Neural crest cell (in vitro differentiated cells): ENCODE measurements at places on chromosomes 5 and 9. TPM values are rescaled to one million over a fixed set of nuclear protein-coding genes. Genes with fewer than 3 reads are reported as not detected.
A peak's percentile ranks its signal among the peaks of the same experiment; 100 is the strongest.

GRCh38 chr5:39198127-39198526 lies 21.2 kb downstream of the FYB1 start:
- H3K27me3 ChIP-seq: no peaks in the 10 kb centered on the region
- peaks cover 18% of the 10 kb centered on the region for H3K4me1 ChIP-seq
- no peak overlapping the region for H3K27ac ChIP-seq
- H3K4me3 ChIP-seq: no peak overlapping the region
- no peak for DNase-seq

- no peak overlapping the region for H3K27ac ChIP-seq
- no peaks in the 10 kb centered on the region for H3K4me1 ChIP-seq
- no peak for DNase-seq
- H3K36me3 ChIP-seq: peaks cover 33% of the 10 kb centered on the region
These were observed 109.0 kb downstream of the DPYSL3 start for GRCh38 chr5:147400881-147401280.

DNA sequence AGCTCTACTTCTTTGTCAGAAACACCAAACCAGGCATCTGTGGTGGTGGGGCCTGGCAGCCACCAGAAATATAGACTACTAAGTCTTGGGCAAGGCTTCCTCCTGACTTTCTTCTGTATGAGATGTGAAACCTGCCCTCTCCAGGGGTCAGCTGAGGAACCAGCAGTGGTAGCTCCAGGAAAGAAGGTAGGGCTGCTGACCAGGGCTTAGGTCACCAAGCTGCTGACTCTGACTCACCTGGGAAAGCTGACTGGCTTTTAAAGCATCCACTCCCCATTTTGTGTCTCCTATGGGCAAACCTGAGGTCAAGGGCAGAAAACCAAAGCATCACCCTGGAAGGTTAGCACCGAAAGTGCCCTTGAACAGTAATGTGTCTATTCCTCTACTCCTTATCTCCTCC lies 10.4 kb upstream of the SH3TC2 start:
- no peak overlapping the region for H3K4me3 ChIP-seq
- H3K27me3 ChIP-seq: no peaks in the 10 kb centered on the region
- DNase-seq: no peak
- H3K4me1 ChIP-seq: peaks cover 4% of the 10 kb centered on the region
- peaks cover 8% of the 10 kb centered on the region for H3K36me3 ChIP-seq

DNA sequence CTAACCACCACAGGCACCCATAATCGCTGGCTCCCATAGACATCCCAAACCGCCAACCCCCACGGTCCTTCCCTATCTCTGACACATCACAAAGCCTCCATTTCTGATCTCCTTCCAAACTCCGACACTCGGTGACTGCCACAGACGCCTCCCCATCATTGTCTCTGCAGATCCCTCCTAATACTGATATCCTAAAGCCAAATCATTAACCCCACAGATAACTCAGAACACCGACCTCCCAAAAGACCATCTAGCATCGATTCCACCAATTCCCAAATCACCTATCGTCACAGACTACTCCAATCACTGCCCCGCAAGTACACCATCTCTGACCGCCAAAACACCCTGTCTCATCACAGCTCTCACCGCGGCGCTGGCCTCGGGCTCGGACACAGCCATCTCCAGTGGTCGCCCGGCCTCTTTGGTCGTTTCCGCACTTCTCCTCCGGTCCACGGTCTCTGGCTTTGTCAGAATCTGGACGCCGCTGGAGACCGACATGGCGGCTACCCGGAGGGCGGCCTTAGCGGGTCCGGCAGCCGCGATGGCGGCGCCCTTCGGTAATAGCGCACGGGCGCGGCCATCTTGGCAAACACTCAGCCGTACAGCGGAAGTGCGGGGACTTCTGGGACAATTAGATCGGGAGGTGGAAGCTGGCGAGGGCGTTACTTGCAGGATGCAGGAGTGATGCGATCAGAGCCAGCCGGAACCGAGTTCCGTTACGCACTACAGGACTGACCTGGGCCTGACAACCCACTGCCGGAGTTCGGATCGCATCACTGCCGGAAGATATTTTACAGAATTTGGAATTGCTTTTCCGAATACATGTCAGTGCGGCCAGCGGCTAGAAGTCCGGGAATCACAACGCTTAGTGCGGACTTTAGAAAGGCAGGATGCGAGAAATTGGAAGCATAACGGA lies at the start of gene ZFP37:
TSS of gene ZFP37 (minus strand) at position 534 of the 916 bp plus-strand sequence. CDS start at position 498, 36 bp downstream.
- no peaks in the 10 kb centered on the region for H3K36me3 ChIP-seq
- no peaks in the 10 kb centered on the region for H3K27me3 ChIP-seq
- no peak within 1 kb of the TSS for H3K27ac ChIP-seq
- DNase-seq: peak; percentile 92

GRCh38 chr9:80964374-80964773 lies 725.0 kb downstream of the TLE1 start:
- H3K36me3 ChIP-seq: peaks cover 5% of the 10 kb centered on the region
- no peak for DNase-seq
- no peak overlapping the region for H3K4me3 ChIP-seq
- H3K4me1 ChIP-seq: peaks cover 7% of the 10 kb centered on the region

DNA sequence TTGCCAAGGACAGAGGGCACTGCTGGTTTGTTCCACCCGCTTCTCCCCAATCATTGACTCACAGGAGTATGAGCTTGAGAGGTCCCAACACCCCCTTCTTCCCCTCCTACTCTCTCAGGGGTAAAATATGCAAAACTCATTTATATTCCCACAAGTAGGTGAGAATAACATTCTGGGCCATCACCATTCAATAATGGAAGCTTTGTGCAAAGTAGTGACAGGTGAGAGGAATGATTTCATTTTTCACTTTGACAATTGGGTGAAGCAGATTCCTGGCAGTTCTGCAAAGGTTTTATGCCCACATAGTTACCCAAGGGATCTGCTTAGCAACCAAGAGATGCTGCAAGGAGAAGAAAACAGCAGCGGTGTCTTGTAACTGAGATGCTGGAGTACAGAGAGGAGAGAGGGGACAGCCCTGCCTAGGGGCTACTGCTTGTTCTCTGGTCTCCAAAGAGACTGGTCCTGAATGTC lies 137.6 kb downstream of the CMYA5 start:
- H3K27ac ChIP-seq: no peak overlapping the region
- H3K36me3 ChIP-seq: no peaks in the 10 kb centered on the region
- no peak overlapping the region for H3K4me3 ChIP-seq
- no peak for DNase-seq

- H3K27me3 ChIP-seq: no peaks in the 10 kb centered on the region
- no peak overlapping the region for H3K4me3 ChIP-seq
- no peak for DNase-seq
- H3K27ac ChIP-seq: no peak overlapping the region
- no peaks in the 10 kb centered on the region for H3K36me3 ChIP-seq
- no peaks in the 10 kb centered on the region for H3K4me1 ChIP-seq
These were observed 7.4 kb upstream of the DAP start for GRCh38 chr5:10768328-10768899.

DNA sequence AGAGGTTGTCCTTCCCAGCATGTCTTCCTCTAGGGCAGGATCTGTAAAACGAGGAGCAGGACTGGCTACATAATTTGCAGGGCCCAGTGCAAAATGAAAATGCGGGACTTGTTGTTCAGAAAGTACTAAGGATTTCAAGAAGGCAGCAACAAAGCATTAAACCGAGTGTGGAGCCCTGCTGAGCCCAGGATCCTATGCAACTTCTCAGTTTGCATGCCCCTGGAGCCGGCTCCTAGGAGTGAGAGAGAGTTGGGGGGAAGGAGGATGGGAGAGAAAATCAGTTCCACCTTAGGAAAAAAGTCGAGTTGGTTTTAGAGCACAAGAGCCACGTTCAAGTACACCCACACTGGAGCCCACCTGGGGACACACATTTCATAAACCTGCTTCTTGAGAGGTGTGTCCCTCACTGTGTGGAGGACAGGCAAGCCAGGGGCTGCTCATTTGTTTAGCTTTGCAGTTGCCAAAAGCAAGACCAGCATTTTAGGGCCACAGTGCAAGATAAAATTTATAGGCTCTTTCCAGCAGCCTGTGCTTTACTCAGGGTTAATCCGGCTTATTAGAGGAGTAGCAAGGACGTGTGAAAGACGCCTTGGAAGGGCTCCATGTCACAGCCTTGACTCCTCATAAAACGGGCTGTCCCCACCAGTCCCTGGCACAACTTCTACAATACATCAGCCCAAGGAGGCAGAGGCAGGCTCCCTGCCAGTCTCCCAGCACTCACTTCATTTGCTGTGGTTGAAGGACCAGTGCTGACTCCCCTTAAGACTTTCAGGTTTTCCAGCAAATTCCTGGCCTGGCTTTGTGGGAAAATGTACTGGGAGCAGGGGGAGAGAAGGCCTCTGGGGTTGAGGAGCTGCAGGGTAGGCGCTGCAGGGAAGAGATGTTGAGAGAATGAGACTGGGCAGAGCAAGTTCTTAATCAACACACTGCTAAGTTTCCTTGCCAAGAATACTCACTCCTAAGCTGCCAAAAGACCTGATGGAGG lies 159.7 kb upstream of the SEMA6A start:
- H3K4me1 ChIP-seq: peaks cover under 1% of the 10 kb centered on the region
- H3K27ac ChIP-seq: peak overlapping the region; percentile 25
- no peak for DNase-seq
- H3K36me3 ChIP-seq: no peaks in the 10 kb centered on the region

DNA sequence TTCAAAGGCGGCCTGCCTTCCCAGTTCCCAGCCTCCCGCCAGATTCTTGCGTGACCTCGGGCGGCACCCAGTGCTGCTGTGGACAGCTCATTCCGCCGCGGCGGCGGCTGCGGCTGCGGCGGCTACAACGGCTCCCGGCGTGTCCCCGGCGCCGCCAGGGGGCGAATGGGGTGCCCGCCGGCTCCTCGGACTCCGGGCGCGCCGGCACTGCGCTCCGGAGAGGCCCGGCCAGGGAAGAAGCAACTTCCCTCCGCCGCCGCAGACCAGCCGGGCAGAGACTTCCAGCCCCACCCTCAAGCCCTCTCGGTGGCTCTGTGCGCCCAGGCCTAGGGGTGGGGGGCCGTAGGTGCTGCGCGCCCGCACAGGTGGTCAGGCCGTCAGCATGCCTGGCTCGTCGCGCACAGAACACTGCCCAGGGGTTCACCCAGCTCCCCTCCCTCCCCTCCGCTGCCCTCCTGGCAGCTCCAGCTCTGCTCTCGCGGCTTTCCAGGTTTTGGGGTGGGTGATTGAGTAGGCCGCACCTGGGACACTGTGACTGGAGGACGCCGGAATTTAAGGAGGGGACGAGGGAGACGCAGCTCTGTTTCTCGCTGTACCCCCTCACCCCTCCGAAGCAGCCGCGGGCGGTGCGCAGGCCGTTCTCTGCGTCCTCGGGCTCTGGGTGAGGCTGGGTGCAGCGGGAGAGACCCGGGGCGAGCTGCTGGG lies 20.2 kb downstream of the IGIP start:
- H3K4me1 ChIP-seq: peaks cover 12% of the 10 kb centered on the region
- no peak overlapping the region for H3K4me3 ChIP-seq
- H3K27ac ChIP-seq: no peak overlapping the region
- peak; percentile 69 for DNase-seq

DNA sequence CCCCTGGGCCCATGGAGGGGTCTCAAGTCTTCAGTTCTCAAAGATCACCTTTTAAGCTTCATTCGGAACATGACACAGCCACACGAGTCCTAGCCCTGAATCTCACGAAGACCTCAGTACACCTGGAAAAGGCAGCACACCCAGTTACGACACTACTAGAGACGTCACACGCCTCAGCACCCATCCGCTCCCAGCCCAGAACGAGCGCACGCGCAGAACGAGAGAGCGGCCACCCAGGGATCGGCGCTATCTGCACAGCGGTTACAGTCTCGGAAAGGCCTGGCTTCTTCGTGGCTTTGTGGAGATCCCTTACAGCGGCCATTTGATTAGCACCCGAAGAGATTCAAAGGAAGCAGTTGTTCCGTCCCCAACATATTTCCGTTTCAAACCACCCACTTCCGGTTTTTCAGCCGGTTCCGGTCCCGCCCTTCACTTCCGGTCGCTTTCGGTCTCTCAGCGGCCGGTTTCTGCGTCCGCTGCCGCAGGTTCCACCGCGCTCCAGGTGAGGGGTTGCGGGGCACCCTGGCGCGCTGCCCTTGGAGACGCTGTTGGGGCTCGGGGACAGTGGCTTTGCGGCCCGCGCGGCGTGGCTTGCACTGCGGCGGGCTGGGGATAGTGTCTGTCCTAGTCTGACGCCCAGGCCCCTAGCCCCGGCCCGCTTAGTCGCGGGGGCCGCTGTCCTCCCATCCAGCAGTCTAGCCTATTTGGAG lies at the start of gene UBLCP1:
TSS of gene UBLCP1 (plus strand) at position 432 of the 710 bp plus-strand sequence. CDS start 5,626 bp downstream, outside the sequence.
- peak within 1 kb of the TSS; percentile 92 for H3K4me3 ChIP-seq
- H3K27ac ChIP-seq: peak within 1 kb of the TSS; percentile 99
- peaks cover 31% of the 10 kb centered on the region for H3K27me3 ChIP-seq
- peak; percentile 63 for DNase-seq
- peaks cover 26% of the 10 kb centered on the region for H3K36me3 ChIP-seq
- H3K4me1 ChIP-seq: peaks cover 21% of the 10 kb centered on the region

- no peaks in the 10 kb centered on the region for H3K36me3 ChIP-seq
- no peak overlapping the region for H3K4me3 ChIP-seq
- H3K4me1 ChIP-seq: peaks cover 6% of the 10 kb centered on the region
- H3K27ac ChIP-seq: no peak overlapping the region
- H3K27me3 ChIP-seq: no peaks in the 10 kb centered on the region
- no peak for DNase-seq
These were observed 66.1 kb downstream of the PTPDC1 start for GRCh38 chr9:94150279-94150828.

DNA sequence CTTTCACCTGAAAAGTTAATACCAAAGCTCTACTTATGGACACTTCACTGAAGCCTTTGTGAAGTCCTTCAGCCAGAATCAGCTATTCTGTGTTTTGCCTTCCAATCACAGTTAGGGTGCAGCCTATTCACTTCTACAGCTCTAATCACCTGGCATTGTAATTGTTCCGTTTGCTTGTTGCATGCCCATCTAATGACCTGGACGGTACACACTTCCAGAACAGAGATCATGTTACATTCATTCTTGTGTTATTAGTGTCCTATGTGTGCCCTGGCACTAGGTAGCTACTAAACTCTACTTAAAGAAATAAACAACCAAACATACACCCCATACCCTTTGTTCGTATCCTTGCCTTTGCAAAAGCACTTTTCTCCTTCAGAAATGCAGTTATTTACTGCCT lies 1162.9 kb upstream of the WWC1 start:
- H3K4me1 ChIP-seq: peaks cover 5% of the 10 kb centered on the region
- DNase-seq: no peak
- no peaks in the 10 kb centered on the region for H3K36me3 ChIP-seq

GRCh38 chr5:56176871-56177533 lies 56.1 kb downstream of the ANKRD55 start:
- H3K27me3 ChIP-seq: no peaks in the 10 kb centered on the region
- no peaks in the 10 kb centered on the region for H3K4me1 ChIP-seq
- no peak overlapping the region for H3K27ac ChIP-seq
- no peak overlapping the region for H3K4me3 ChIP-seq

GRCh38 chr5:150052956-150053712 lies 33.2 kb downstream of the CSF1R start:
- H3K36me3 ChIP-seq: peaks cover 8% of the 10 kb centered on the region
- DNase-seq: no peak
- no peaks in the 10 kb centered on the region for H3K27me3 ChIP-seq

GRCh38 chr5:64615895-64616294 lies 74.4 kb upstream of the SHISAL2B start:
- no peaks in the 10 kb centered on the region for H3K4me1 ChIP-seq
- no peak overlapping the region for H3K4me3 ChIP-seq
- no peaks in the 10 kb centered on the region for H3K36me3 ChIP-seq
- DNase-seq: no peak
- H3K27me3 ChIP-seq: peaks cover 35% of the 10 kb centered on the region

- no peaks in the 10 kb centered on the region for H3K27me3 ChIP-seq
- DNase-seq: peak; percentile 48
- H3K4me3 ChIP-seq: peak within 1 kb of the TSS; percentile 99
- peaks cover 10% of the 10 kb centered on the region for H3K36me3 ChIP-seq
- peaks cover 47% of the 10 kb centered on the region for H3K4me1 ChIP-seq
- H3K27ac ChIP-seq: peak within 1 kb of the TSS; percentile 99
These were observed at the start of gene PANK3 for GRCh38 chr5:168578538-168579487. TSS of gene PANK3 (minus strand) at chr5:168579368. CDS start at chr5:168579283, 85 bp downstream.

The PITX1 gene
- not detected in 2 replicates for total RNA-seq

The MAMDC4 gene
- total RNA-seq: 19.3 and 20.6 TPM in 2 replicates

The CCNI2 gene
- not detected in 2 replicates for total RNA-seq

The SLCO6A1 gene
- total RNA-seq: 3.9 and 4.4 TPM in 2 replicates

The SLC45A2 gene
- 0.36 and 1.3 TPM in 2 replicates for total RNA-seq

The SEMA6A gene
- 30.0 and 34.0 TPM in 2 replicates for total RNA-seq

The PCDHB11 gene
- total RNA-seq: 2.7 and 3.6 TPM in 2 replicates

The ADAMTS2 gene
- total RNA-seq: 1.5 and 1.7 TPM in 2 replicates
